ENCODE measurements at places on chromosomes 1 and 21.

DNA sequence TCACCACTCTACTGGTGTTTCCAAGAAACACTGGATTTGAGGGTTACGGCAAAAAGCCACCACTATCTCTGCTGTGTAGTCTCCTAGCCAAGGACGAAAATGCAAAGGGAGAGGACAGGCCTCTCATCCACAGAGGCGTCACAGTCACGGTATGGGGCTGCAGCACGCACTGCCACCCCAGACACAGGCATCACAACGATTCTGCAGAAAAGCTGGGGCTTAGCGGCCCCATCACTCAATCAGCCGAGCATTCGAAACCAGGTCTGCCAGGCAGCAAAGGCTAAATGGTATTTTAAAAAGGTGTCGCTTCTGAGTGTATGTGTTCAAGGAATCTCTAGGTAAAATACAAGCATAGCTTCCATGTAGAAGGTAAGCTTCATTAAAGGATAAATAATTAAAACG is 1.4 kb downstream of the RIPK4 start:
- no peak for DNase-seq

DNA sequence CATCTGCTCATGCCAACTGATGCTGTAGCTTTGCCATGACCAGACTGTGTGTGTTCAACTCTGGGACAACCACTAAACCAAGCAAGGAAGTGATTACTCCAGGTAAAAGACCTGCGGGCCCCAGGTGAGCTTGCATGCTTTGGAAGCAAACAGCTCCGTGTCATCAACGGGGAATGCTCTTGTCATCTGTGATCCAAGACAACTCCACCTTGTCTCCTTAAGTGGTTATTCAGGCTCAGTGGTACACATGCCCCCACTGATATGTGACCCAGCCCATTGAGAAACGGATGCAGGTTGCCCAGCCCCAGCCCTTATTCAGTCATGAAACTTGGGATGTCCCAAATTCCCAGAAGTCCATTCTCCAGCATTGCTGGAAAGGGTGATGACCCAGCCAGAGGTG is 89.0 kb downstream of the TIAM1 start:
- no peak for DNase-seq

- no peak for DNase-seq
These were observed 9.3 kb upstream of the MAST2 start for GRCh38 chr1:45793942-45794604.

GRCh38 chr1:246661451-246661850 is 62.8 kb upstream of the SCCPDH start:
- peak; percentile 24 for DNase-seq

- no peak for DNase-seq
These were observed 36.0 kb downstream of the LRRC8C start for GRCh38 chr1:89668961-89669360.

DNA sequence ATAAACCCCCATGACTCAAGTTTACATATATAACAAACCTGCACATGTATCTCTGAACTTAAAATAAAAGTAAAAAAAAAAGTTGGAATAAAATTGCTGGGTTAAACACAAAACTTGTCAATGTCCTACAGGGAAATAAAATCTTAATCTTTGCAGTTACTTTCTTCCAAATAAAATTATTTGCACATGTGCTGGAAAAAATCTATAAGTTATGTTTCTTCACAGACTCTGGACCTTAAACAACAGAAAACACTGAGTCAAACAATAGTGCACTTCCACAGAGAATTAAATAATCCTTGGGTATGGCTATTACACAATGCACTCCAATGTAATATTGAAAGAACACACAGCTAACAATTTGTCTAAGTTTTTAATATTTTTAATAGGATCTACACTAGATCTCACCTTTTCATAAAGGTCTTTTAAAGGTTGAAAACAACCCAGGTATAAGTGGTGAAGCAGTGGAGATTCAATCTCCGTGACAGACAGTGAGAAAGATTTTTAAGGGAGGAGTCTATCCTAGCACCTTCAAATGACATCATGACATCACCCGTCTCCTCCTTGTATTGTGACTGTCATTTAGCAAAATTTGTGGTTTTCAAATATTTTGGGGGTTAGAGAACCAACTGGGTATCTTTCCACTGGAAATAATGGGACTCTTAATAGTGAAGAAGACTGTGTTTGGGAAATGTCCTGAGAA is 25.2 kb upstream of the FGGY start:
- no peak for DNase-seq

- no peak for DNase-seq
These were observed 113.0 kb upstream of the VAMP3 start for GRCh38 chr1:7658099-7658498.

DNA sequence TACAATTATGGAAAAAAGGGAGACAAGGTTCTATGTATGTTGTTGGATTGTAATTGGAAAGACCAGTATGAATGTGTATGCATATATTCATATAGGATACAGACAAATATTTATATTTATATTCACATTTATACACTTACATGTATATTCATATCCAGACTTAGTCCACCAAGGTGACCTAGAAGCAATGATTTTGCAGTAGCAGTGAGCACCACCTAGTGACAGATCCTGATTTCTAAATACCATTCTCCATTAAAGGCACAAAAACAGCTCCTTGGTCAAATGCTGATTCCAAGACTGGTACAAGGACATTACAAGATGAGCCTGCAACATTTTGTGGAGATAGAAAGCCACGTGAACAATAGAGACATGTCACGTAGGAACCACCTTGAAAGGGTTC is 153.4 kb downstream of the SDCCAG8 start:
- DNase-seq = no peak

GRCh38 chr21:40049931-40050290 is 182.7 kb downstream of the PCP4 start:
- DNase-seq = no peak

GRCh38 chr1:155003227-155003765 is 694 bp downstream of the ZBTB7B start:
- DNase-seq = no peak

DNA sequence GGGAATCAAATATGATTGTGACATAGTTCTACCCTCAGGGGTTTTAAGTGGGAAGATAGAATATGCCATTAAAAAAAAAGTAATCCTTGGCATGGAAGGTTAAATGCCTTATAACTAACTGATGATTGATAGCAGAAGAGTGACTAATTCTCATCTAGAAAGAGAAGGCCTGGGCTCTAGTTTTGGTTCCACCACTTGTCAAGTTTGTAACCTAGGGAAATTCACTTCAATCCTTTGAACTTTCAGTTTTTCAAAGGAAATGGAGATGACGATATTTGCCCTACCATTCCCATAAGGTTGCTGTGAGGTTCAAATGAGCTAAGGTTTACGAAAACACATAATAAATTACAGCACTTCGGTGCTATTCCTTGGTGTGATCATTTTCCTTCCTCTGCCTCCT is 88.5 kb downstream of the GPR88 start:
- no peak for DNase-seq

GRCh38 chr1:201454608-201455007 is 14.4 kb downstream of the PHLDA3 start:
- no peak for DNase-seq

DNA sequence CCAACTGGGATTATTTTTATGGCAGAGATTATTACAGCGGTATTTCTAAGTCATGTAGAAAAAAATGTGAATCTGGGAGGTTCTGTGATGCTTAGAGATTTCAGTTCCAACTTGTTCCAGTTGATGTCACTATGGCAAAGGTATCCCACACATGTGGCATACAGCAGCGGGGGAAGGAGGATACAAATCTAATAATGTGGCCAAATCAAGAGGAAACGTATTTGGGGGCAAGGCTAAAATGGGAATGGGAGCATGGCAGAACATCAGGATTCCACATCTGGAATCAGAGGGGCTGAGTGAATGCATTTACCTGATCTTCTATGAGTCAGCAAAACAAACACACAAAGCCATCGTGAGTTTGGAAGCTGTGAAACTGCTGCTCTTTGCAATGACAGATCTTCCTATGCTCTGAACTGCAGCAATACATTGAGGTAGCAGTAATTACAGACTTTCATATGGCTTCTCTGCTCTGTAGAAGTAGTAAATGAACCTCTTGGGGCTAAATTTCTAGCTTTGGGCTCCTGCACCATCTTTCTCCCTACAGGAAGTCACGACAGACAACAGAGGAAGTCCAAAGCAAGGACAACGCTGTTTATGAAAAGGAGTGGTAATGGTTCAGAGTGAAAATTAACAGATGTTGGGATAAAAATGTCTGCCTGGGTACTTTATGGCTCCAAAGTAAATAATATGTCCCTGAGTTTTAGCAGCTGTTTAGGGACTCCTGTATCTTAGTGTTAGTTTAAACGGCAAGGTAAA is 55.5 kb downstream of the GABPA start:
- DNase-seq = peak; percentile 12

DNA sequence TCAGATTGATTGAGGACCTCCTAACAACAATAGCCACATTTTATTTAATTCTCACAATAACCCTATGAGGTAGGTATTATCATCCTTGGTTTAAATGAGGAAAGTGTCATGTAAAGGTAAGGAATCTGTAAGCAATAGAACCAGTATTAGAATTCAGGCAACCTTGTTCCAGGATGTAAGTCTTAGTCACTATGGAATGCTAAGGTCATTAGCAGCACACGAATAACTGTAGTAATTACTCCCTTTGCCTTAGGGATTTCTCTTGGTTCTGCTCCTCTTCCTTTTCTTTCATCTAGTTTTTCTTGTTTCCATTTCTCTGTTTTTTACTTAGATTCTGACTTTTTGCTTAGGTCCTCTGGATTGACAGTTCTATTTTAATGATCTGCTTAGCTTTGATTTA is 23.1 kb upstream of the ATP6V1G3 start:
- DNase-seq = no peak

DNA sequence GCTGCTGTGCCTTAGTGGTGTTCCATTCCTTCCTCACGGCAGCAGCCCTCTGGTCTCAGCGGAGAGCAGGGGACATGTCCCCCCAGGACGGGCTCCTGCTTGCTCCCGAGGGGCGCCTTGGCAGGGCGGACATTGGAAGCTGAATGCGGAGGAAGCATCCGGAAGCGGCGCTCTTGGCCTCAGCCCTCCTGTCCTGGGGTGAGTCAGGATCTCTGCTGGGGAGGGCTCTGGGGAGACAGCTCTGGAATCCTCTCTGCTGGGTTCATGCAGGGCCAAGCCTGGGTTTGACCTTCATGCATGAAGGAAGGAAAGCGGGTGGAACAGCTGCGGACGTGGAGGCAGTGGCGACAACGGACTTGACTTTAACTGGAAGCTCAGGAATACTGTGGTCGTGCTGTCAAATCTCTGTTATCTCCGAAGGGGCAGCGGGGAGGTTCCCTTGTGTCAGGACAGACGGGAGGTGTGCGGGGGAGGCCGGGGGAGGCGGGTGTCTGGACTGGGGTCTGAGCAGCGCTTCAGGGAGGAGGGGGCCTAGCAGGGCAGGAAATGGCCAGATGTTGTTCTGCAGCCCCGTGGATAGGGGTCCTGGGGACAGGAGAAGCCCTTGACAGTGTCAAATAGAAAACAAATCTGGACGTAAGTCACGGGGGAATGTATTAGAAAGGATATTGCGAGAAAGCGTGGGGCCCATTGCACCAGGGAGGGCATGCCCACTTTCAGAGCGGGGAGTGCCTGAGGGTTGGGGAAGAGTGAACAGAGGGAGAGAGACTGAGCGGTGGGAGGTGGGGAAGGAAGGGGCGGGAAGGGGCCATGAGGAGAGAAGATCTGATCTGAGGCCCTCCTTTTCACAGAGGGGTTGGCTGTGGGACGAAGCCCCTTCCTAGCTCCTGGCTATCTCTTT is 26.6 kb downstream of the CRYAA start:
- DNase-seq = no peak

DNA sequence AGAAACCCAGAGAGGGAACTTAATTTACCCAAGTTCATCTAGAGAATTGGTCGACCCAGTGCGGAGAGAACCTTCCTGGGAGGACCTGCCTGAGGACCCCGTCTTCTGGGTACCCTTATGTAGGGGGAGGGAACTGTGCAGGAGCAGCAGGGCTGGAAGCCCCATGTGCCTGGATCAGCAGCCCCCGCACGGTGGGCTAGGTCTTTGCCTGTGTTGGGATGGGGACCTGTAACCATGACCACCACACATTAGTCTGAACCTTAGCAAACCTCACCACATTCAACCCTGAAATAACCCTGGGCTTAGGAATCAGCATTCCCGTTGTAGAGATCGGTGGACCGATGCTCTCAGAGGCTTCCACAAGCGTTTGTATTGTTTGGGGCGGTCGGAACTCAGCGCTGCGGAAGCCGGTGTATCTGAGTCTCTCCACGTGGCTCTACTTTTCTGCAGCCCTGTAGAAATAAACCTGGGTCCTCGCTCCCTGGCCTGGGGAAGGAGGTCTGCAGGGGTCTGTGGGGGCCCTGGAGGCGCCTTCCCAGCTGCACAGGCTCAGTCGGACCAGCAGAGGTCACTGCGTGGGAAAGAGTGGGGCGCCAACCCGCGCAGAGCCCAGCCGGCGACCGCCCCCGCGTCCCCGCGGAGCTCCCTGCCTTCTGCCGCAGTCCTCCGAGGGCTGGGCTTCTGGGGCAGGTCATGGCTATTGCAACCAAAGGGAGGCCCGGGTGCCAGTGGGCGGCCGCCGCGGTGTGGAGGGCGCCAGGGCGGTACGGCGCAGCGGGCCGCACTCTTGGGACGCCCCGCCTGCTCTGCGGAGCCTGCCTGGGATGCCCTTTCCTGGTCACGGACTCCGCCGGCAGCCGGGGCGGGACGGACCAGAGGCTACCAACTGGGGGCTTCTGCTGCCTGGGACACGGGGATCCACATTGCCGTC is 36.2 kb upstream of the KCNA10 start:
- DNase-seq = no peak

- DNase-seq = no peak
These were observed 91.6 kb upstream of the RUNX3 start for GRCh38 chr1:25021591-25022215.

GRCh38 chr21:25550352-25551120 is 56.7 kb downstream of the MRPL39 start:
- no peak for DNase-seq

DNA sequence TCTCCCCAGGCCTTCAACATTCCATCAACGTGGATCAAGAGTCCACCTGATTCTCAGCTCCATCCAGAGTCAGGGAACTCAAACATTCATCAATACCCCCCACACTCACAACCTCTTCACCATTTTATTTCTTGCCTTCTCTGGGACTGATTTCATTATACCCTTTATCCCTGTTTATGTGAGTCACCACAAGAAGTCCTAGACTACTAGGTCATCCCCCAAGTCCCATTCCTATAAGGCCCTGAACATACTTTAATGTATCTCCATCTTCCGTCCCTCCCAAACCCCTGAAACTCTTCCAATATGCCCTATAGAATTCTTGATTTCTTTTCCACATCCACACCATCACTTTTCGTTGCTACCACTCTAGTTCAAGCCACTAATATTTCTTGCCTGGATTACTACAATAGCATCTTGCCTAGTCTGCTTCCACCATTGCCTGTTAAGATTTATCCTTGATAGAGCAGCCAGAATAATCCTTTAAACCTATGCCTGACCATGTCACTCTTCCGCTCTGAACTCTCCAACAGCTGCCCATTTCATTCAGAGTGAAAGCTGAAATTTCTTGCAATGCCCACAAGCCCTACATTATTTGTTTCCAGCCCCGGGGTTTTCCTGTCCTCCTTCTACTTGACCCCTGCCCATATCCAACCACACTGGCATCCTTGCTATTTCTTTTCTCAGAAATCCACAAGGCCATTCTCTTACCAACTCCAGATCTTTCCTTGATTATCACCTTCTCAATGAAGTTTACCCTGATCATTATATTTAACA is 9.4 kb upstream of the SAMD13 start:
- DNase-seq = no peak

Measured in HuH-7 (cell line).